ENCODE measurements at places on chromosomes 7 and 10.

DNA sequence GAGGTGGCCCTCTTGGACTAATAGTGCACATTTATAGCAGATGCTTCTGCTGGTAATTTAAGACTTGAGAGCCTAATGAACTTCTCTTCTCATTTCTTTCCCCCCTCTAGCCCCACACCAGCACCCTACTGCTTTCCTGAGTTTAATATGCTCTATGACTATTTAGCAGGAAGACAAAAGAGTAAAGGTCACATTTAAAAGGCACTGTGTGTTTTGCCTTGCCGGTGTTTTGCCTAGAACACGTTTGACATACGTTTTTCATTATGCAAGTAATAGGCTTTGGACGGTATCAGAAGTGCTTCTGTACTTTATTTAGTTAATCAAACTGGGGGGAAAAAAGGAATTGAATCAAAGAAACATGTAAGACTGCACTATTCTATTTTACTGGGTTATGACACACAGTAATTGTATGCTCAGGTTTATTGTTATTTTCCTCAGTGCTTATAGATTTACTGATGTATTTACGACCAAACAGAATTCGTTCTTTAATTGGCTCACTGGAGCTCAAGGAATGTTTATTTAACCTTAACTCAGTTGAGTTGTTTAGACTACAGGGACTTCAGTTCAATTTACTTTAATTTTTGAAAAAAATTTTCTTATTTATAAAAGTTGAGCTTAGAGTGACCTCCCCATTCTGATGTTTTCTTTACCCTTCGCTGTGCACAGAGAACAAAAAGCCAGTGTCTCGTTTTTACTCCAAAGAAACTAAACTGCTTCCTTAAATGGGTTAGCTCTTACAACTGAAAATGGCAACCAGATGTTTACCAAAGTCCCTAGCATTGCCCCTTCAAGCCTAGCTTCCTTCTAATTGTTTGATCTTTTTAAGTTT lies 35.4 kb downstream of the CPED1 start:
- no peak for DNase-seq

DNA sequence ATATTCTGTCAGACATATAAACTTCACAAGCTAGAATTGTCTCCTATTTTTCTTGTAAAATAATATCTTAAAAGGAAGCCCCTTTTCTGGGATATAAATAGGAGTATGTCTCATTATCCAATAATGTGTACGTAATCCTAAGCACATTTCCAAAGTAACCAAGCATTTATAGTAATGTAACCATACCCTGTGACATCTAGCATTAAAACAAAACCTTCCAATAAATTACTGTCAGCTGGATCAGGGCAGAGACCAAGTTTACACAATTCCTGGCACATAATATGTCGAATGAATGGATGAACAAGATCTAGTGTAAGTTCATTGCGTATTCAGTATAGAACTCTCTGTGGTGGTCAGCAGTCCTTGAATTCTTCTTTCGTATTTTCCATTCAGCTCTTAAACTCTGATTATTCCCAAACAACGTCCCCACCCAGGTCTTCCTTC lies 14.3 kb downstream of the CPED1 start:
- no peak for DNase-seq

DNA sequence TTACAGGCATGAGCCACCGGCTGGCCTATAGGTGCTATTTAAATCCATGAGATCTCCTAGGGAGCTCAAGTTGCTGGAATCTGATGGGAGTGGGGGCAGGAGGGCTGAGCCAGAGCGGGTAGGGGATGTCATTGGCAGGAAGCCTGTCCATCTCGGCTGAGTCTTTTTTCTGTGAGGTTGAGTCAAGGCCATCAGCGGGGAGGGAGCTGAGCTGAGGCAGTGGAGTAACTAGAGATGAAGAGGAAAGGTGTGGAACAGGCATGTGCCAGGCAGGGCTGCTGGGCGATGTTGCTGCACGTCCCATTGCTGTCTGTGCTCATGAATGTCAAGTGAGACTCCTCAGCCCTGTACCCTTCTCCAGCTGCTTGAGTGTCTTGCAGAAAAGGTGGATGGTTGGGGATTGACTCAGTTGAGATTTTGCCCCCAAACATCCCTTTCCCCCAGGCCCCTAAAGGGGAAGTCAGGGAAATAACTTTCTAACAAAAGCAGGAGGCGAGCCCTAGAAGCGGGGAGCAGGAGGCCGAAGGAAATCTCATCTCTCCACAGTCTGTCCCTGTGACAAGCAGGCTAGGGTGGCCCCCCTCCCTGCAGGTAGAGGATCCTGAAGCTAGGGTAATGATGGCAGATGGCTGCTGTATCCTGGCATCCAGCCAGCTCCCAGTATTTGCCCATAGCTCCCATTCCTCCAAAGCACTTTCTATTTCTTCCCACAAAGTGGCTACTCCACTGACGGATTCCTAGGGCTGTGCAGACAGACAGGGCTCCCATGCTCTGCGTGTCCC lies 5.4 kb downstream of the ATP6V1F start:
- DNase-seq: no peak

DNA sequence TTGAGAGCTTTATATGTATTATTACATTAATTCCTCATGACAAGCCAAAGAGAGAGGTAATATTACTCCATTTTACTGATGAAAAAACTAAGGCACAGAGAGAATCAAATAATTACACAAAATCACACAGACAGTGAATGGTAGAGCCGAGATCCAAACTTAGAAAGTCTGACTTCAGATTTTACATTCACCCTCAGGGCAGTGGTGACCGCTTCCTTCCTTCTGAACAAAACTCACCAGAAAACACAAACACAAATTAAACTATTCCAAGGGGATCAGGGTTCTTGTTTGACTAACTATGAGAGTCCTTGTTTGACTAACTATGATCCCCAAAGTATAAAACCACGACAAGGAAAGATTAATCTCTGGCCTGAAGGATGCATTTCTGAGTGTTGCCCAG lies 67.9 kb upstream of the PTN start:
- DNase-seq: no peak

DNA sequence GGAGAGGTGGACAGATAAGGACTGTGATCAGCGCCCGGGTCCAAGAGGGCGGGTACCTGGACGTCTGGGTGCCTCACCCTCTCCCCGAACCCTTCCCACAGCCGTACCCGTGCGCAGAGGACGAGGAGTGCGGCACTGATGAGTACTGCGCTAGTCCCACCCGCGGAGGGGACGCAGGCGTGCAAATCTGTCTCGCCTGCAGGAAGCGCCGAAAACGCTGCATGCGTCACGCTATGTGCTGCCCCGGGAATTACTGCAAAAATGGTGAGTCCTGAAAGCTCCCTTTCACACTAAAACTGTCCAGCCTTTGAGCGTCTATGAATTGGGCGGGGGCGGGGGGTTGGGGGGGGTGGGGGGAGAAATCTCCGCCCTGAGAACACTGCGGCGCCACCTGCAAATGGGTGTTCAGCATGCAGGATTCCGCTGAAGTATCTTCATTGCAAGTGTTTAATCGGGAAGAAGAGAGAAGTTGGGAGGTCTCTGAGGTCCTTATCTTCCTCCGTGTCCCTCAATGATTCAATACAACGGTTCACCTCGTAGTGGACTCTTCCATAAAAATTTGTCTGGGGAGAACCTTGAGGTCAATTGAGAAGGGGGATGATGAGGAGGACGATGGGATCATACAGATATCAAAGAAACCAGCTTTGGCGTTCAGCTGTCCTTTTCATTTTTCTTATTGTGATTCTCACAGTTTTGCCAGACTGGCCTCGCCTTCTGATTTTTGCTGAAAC lies 906 bp downstream of the DKK1 start:
- DNase-seq: no peak

DNA sequence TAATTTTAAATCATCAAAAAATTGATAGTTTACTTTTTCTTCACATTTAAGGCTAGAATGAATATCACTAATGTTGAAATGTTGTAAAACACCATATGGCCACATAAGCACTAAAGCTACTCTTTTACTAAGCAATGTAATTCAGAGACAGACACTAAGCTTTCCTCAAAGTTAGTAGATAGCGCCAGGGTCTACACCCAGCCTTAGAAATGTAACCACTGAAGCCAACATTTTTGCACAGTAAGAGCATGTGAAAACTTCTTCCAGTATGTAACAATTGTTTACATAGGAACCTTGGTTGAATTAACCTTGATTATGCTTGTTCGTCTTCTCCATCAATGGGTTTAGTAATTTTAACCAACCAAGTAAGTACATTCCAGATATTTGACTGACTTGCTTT lies 28.4 kb upstream of the PRKG1 start:
- DNase-seq: no peak

DNA sequence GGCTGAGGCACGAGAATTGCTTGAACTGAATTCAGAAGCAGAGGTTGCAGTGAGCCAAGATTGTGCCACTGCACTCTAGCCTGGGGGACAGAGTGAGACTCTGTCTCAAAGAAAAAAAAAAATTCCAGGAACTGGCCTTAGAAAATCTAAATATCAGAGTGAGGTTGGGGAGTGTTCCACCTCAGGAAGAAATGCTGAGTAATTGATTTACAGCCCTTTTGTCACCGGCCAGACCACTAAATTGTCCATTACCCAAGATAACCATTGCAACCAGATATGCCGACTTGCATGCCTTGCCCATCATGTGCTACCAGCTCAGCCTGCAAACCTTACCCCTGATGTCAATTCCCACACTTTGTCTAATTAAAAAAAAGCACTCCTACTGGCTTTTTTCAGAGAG lies 42.4 kb downstream of the CRCP start:
- DNase-seq: no peak

- DNase-seq: no peak
Observed at GRCh38 chr10:34434119-34434594, 380.9 kb downstream of the PARD3 start.

GRCh38 chr10:47384148-47384921 lies at the start of gene ZNF488:
ZNF488 (minus strand) TSS chr10:47384293; CDS start chr10:47368829, 15,464 bp downstream.
- no peak for DNase-seq

Measured in esophagus muscularis mucosa (tissue), 4 donors.